ENCODE measurements at places on chromosomes 2 and 18.

- DNase-seq = no peak
Measured at GRCh38 chr2:144693179-144693578, 173.3 kb upstream of the ZEB2 start.

- no peak for DNase-seq
Measured at GRCh38 chr2:118670276-118670675, 177.2 kb downstream of the EN1 start.

DNA sequence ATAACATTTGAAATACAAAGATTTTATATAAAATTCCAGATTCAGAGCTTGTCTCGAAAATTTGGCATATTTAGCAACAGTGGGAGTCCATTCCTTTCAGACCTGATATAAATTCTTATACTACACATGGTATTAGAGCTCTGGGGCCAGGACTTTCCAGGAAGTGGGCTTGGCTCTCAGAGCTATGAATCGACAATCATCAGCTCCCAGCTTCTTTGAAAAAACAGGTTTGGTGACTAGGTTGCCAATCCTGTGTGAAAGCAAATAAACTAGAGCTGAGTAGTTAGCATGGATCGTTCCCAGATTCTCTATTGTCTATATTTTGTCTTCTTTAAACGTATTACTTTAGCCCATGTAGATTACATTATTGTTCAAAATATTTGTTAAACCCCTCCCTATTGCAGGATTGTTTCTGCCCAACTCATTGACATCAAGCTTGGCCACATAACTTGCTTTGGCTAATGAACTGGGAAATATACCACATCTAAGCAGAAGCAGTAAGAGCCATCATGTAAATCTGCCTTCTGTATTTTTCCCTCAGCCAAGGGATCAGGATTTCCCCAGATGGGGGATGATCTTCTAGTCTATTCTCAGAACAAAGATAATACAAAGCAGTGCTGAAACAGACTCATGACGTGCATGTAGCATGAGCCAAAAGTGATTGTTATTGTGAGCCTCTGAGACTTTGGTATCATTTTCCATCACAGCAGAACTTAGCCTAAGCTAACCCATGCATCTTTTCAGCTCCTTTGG is 105.4 kb downstream of the KCNH7 start:
- DNase-seq = no peak

DNA sequence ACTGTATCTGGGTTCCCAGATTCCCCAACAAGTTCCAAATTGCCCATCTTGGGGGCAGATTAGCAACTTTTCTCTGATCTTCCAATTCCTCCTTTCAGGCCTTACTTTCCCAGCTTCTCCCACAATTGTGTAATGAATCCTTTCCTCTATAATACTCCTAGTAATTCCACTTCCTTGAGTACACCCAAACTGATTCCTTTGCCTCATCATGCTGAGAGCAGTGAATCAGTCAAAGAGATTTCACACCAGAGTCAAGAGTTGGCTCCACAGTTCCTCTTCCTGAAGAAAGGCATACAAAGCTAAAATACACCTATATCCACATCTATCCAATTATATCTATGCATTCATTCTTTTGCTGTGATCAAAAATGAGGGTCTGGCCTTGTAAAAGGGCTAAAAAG is 28.6 kb upstream of the DAPL1 start:
- DNase-seq = no peak

GRCh38 chr2:231197706-231198290 is 633 bp upstream of the ARMC9 start:
- DNase-seq = no peak

DNA sequence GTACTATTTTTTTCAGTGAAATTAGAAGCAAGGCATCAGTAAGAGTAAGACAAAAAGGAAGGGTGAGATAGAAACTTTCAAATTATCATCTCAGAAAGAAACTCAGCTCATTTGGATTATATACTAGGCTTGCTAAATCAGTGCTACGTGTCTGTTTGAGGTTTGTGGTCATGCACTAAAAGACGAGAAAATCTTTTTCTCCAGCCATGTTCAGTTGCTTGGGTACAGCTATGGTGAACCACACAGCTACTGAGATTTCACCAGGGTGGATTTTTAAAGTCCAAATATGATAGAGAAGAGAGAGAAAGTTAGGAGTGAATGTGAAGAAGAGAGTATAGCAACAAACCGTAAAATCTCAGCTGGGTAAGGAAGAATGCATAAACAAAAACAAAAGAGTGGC is 161.6 kb downstream of the PTH2R start:
- DNase-seq = no peak

DNA sequence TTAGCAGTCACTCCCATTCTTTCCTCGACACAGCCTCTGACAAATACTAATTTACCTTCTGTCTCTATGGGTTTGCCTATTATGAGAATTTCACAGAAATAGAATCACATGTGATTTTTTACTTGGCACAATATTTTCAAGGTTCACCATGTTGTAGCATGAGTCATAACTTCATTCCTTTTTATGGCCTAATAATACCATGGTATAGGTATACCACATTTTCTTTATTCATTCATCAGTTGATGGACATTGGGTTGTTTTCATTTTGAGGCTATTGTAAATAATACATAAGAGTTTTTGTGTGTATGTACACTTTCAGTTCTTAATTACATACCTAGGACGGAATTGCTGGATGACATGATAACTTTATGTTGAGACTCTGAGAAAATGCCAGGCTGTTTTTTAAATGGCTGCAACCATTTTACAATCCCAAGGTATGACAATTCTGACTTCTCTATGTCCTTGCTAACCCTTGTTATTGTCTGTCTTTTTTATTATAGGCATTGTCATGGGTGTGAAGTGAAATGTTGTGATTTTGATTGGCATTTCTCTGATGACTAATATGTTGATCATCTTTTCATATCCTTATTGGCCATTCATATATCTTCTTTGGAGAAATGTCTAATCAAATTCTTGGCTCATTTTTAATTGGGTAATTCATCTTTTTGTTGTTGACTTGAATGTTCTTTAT is 87.9 kb downstream of the IRS1 start:
- no peak for DNase-seq

DNA sequence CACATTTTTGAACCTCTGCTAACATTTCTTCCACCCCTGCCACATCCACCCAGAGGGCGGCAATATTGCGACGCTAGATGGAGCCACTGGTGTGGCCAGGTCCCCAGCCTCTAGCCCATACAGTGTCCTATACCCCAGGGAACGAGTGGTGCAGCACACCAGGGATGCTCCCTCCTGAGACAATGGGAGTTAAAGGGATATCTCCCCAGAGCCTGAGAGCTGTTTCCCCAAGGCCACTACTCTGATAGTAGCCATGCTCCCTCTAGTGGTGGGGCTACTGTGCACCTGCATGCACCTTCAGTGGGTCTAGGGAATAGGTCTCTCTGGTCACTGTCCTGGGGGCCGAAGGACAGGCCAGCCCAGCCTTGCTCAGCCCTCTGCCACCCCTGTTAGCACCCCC is 336.4 kb upstream of the FSHR start:
- DNase-seq = no peak

GRCh38 chr18:78670778-78671391 is 308.7 kb upstream of the SALL3 start:
- no peak for DNase-seq

GRCh38 chr18:63708650-63709049 is 5.9 kb downstream of the SERPINB11 start:
- DNase-seq = peak; percentile 84

- DNase-seq = peak; percentile 67
Measured at GRCh38 chr2:239275847-239276831, 124.7 kb downstream of the HDAC4 start.

- no peak for DNase-seq
Measured at GRCh38 chr2:231720987-231721966, 13.0 kb downstream of the PTMA start.

- no peak for DNase-seq
Measured at GRCh38 chr2:58044145-58044544, 2.5 kb upstream of the VRK2 start.

DNA sequence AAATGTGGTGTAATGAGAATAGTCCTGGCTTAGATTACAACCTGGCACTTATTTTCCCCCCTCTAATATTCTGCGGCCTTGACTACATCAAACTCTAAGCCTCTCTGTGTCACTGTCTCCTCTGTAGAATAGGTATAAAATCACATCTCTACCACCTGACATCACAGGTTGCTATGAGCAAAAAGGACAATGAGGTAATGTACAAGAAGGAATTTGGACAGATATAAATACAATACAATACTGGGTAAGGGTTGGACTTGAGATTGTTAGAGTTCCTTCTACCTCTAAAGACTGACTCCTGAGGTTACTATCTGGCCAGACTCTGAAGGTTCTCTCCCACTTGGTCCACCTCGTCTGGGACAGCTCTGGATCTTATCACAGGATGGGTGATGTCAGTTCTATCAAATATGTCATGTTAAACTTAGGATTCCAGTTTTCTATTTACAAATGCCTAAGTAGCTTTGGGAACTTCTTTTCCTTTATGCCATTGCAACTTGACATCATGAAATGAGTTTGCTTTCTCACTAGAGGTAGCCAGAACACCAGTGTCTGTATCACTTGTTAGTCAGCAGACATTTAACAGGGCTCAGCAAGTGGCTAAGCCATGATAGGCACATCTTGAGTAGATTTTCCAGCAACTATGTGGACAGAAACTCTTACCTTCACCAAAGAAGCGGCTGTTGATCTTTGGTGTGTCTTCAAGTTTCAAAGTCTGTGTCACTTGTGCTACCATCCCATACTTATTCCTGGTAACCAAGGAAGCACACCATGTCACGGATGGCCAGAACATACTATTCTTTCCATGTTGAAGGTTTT is 9.5 kb downstream of the APOB start:
- no peak for DNase-seq

GRCh38 chr2:84458551-84459017 is 496 bp downstream of the SUCLG1 start:
- DNase-seq = no peak

DNA sequence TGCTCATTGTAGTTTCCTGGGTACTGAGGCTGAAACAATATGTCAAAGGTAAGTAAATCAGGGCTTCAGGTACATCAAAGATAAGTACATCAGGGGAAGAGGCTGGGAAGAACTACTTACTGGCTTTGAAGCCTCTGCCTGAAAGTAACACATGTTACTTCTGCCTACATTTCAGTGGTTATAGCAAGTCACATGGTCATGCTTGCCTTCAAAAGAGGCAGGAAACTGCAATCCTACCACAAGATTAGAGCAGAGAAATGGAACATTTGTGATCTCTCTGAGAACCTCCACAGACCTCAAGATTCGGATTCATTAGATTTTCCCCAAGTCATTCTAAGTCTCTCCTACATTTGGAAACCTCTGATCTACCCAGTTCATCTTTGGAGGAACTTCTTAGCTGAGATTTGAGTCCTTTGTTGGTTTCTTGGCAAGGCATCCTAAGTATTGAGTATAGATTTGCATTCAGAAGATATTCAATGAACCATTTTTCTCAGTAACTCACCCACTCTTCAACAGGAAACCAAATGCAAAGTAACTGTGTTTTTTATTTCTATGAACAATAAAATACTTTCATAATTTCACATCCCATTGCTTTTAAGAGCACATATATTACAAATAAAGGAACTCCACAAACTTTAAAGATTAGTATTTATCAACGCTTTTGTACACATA is 48.5 kb upstream of the CCDC195 start:
- DNase-seq = no peak

DNA sequence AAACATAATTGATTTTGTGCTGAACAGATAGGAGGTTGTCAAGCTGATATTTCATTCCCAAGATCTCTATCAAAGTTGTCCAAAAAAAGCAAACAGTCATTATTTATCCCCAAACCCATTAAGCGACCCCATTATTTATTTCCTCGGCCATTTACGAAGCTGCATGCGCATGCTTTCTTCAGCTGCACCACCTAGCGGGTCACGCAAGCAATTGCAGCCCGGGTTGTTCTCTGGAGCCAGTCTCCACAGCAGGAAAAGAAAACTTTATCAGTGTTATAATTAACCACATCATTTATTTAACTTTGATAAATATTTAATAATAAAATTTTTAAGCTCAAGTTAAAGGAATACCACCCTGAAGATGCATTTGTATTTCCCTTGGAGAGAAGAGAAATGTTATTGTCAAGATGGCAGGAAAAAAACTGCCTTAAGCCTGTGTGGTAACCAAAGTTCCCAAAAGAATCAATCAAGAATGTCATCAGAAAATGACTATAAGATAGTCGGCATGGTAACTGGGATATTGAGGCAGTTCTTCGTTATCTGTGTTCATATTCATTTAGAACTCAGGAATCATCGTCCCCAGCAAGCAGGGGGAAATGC is 304.7 kb downstream of the FBXO15 start:
- DNase-seq = no peak

DNA sequence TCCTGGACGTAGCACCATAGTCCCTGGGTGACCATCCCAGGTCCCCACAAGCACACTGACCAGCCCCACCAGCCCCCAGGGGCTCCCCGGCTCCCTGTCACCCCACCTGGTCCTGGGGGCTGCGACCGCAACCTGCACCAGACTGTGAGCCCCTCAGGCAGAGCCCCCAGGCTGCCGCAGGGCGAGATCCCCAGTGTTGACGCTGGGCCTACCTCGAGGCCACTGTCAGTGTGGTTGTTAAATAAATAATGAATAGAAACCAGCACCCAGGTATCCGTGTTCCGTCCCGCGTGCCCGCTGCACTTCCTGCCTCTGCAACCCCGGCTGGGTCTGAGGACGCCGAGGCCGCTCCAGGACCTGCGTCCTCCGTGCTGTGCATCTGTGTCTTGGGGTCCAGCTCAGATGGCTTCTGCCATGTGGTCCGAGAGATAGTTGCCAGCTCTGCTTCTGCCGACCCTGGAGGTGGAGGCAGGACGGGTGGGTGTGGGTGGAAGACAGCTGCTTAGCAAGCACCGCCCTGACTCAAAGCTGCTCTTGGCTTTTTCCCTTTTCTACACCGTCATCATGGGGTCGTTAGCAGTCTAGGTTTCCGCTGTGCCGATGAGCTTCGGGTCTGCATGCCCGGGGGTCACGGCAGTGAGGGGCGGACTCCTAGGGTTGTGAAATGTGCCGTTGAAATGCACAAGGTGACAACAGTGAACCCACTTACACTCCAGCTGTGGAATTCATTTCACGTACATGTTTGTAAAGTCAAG is 74.2 kb downstream of the NFATC1 start:
- no peak for DNase-seq

- DNase-seq = no peak
Measured at GRCh38 chr18:42074704-42075103, 119.7 kb downstream of the PIK3C3 start.
